ENCODE measurements at places on chromosomes 1 and 21.
A peak's percentile ranks its signal among the peaks of the same experiment; 100 is the strongest.

DNA sequence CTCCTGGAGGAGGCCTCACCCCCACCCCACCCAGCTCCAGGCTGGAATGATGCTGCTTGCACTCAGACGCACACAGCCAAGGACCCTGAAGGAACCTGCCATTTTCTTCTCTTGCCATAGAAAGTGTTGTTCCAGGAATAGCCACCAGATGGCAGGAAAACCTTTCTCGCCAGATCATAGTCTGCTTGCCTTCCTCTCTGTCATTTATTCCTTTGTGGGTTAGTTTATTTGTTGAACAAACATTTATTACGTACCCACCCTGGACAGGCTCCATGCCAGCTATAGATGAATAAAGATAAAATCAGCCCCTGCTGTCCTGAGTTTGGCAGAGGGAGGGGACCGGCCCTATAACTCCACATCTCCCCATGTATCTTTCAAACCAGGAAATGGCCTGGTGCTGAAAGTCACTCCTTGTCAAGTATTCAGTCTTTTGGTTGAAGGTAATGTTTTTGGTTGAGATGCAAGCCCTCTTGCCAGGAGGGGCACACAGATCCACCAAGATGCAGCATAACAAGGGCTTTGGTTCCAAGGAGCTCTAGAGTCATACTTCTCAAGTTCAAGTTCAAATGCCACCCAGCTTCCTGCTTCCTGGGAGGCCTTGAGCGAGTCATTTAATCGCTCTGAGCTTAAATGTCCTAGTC, 7.0 kb upstream of the KCNC4 start:
- peak; percentile 46 for DNase-seq

DNA sequence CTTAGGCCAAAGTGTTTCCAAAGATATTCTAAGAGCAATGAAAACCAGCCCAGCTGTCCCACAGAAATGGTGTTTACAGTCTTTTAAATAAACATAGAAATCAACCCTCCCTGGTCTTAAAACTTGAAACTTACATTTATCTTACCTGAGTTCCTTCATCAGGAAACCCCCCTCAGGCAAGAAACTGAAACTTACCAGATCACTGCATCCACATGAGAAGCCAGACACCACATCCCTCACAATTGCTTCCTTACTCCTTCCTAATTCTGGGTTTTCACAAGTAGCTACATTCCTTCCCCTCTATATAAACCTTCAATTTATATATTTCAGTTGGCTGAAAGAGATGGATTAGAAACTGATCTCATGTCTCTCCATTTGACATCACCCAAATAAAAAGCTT, 563.0 kb upstream of the CHRM3 start:
- DNase-seq, result no peak

DNA sequence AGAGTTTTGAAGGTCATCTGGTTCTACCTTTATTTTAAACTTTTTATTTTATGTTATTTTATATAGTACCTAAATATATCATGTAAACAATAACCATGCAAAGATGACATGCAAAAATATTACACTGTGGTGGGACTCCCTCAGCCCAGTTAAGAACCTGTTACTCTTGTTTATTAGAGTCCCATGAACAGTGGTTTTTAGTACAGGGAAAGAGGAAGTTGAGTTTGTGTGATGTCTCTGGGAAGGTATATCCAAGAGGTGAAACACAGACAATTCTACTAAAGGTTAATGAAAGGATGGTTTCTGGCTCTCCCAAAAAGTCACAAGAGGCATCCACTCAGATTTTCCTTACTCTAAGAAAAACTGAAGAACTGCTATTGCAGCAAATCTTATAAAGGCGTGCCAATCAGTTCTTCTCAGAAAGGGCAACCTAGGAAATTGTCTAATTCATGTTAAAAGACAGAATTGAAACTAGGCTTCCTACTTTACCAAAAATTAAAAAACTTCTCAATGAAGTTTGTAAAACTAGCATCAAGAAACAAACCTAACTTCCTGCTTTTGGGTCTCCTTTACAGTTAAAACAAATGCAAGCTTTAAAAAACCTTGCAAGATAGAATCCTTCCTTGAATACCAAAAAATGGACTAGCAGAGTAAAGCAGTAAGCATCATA, 19.9 kb downstream of the GFI1 start:
- no peak for DNase-seq

DNA sequence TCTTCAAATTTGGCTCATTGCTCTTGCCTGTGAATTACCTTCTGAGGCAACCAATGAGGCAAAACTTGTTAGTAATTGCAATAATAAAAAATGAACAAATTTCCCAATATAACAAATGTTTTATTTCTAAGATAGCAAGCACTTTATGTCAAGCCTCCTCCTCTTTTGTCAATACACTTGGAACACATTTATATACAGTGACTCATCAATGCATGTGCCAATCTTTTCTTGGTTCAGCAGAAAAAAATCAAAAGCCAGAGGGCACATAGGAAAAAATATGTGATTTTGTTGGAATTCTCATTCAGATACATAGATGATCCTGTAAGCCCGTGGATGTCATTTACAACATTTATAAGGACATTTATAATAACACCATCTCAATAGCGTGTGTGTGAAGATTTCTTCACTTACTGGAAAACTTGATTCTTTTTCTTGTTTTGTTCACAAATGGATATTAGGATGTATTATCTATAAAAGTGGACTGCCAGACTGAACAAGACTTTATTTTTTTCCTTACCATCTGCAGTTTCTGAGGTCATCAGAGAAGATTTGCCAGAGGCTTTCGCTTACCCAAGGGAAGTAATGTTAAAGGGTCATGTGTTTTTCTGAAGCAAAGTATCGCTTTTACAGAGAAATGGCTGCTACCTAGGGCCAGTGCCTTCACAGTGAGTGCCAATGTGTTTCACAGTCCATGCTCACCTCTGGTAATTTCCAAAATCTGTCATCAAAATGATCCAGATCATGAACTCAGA, 645.7 kb upstream of the PTBP2 start:
- no peak for DNase-seq

DNA sequence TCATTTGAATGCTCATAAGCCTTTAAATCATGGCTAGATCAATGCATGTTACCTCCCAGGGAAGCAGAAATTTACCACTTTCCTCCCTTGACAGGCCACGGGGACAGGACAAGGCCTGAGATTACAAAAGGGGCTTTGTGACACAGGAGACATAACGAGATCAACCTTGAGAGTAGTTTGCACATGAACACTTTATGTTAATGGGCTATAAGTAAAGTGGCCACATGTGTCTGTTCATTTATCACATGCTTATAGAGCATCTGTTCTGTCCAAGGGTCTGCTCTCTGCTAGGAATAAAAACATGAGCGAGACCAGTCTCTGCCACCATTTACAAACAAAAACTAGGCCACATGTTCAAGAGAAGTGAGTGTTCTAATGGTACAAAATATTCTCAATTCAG, 144.1 kb upstream of the C8B start:
- DNase-seq, result no peak

GRCh38 chr1:108089477-108089876, 110.7 kb downstream of the SLC25A24 start:
- DNase-seq, result no peak

DNA sequence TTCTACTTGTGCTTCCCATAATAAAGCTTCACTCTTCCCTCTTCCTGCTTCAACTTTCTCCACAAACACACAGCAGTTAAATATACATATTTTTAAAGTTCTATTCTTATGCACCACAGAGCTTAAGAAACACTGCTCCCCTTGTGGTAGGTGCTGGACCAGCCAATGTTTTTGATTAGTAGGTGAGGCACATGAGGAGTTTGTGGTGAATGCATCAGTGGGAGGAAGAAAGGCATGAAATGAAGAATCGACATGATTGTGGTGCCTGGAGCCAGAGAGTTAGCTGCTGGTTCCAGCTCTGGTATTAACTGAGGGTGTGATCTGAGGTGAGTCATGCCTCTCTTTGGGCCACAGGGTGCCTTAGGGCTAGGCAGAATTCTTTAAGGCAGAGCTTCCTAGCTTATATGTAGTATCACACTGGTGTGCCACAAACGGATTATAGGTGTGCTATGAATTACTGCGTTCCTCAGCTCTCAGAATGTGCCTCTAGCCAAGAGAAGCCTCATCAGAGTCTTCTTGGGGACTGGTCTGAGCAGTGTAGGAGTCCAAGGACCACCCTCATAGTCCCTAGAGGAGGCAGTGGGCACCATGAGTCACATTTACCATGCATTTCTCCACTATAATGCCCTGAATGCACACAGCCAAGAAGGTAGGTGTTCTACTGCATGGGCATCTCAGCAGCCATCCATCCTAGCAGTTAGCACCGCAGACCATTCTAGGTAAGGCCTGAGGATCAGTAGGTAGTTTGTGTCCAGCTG, 97.4 kb upstream of the SGIP1 start:
- no peak for DNase-seq

DNA sequence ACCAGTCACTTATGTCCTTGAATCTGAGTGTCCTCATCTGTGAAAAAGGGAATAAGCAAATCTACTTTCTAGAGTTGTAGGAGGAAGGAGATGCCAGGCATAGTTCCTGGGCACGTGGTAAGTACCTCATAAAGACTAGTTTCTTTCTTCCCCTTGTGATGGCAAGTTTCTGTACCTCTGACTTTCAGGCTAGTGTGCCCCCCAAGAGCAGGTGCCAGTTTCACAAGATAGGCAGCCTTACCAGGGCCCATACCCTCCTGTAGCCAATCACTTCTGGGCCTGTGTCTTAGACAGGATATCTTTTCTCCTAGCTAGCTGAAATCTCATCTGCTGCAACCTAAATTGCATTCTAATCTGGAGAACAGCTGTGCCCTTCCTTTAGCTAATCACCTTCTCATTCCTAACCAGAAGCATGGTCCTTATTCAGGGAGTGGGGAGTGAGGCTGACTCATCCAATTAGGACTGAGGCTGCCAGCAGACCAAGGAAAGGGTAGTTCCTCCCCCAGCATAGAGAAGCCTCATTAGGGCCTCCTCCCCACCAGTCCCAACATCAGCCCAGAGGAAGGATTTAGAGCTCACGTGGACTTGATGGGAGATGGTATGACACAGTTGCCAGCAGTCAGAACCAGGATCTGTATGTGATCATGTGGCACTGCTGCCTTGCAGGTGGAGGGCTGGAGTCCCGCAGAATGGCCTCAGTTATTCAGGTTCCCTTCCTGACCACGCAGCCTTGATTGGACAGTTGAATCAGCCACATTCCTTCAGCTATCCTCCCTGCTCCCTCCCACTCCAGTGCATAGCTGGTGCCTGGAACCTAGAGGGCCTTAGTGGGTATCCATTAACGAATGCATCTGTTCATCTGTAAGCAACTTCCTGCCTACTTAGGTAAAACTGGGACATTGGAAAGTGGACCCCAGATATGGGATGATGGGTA, 7.9 kb downstream of the KLHDC8A start:
- DNase-seq, result no peak

DNA sequence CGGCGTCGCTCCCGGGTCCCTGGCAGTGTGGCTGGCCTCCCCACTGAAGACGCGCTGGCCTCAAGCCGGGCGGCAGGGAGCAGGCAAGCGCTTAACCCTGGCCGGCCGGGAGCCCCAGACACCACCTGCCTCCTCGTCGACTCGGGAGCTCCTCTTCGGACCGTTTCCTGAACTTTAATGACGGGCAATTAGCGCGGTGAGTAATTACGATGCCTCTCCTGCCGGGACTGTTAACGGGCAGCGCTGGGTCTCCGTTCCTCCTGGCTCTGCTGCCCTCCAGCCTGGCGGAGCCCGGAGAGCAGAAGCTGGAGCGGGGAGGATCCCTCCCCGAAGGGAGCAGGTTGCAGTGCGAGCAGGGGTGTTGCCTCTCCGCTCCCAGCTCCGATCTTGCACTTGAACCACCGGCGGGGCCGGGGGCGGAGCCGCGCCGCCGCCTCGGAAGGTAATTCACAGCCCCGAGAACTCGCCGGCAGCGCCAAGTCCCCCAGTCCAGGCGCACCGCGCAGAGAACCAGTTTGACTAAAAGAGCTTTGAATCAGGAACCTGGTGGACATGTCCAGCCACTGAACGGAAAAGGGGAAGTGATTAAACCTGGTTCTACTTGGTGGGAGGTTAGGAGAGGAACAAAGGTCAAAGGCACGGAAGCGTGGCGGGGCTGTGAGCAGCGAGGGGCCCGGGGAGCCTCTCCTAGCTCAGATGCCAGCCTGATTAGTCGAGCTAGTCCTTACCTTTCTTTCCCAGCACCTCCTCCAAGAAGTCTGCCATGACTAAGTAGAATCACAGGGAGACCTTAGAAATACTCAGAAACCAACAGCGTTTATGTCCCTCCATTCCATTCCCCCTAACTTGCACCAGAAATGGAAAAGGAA, 18.3 kb upstream of the PLEKHA6 start:
- no peak for DNase-seq

DNA sequence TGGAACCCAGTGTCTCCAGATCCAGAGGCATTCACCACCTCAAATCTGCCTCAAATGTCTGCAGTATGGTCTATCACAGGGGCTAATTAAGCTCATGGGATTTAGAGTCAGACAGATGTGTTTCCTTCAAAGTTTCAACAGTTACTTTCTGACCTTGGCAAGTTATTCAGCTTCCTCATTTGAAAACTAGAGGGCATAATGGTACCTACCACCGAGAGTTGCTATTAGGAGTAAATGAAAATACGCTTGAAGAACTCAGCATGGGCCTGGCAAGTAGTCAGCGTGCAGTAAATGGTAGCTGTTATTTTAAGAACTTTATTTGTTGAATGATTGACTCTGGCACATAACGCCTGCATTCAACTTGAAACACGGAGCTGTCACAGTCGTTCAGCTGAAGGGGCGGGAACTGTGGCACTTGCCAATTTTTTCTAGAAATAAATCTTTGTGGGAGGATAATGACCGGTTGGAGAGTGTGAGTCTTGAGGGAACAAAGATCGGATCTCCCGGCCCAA, 1.2 kb upstream of the CAP1 start:
- no peak for DNase-seq

GRCh38 chr1:87450615-87451209, 122.0 kb downstream of the LMO4 start:
- no peak for DNase-seq

DNA sequence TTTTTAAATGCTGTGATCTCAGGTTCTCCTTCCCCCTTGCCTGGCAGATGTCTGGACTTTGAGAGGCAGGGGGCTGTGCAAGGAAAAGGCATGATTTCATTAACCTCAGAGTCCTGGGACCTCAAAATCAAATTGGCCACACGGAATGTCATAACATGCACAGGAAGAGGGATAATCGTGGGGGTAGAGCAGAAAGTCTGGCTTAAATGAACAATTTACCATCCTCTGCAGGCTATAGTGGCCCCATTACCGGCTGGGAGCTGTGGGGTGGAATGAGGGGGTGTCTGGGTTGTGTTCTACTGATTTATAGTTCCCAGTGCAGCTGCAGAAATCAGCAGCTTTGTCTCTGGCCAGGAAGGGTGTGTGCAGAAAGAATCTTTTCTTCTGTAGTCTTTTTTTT, 10.8 kb downstream of the OPRD1 start:
- DNase-seq, result no peak

DNA sequence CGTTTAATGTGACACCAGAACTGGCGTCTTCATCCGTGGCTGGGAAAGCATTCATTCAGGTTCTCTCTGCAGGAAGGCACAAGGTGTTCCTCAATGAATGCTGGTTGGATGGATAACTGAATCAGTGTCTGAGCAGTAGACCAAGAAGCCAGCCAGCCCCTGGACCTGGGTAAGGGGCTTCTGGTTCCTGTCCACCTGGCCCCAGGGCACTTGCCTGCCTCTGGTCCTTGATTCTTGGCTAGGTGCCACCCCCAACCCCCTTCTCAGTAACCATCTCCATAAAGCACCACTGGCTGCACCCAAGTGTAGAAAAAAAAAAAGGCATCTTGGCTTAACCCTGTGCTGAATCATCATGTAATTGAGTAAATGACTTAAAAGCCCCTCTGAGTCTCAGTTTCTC, 59.1 kb downstream of the KCND3 start:
- no peak for DNase-seq
